ENCODE measurements at places on chromosomes 11 and 22.

DNA sequence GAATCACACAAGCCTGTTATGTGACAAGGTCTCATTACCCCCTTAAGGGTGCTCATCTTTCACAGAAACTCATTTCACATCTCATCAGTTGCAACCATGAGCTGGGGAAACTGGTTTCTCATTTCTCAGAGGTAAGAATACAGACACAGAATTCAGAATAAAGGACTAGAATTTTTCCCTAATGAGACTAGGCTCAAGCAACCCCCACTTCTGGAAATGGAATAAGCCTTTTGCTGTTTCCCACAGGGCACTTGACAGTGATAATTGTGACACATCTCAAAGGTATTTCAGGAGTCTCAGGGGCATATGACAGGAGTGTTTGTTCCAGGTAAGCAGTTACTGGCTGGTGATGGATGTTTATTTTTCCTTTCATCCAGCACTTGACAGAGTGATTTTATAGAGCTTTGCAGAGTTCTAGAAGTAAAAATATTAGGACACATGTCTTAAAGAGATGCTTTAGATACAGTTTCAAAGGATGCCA lies 112.9 kb upstream of the DDI1 start:
- no peak for DNase-seq

- DNase-seq, result no peak
Measured at GRCh38 chr22:24414523-24414922, 12.9 kb upstream of the ADORA2A start.

GRCh38 chr11:15146271-15147003 lies 31.7 kb downstream of the INSC start:
- peak; percentile 77 for DNase-seq

DNA sequence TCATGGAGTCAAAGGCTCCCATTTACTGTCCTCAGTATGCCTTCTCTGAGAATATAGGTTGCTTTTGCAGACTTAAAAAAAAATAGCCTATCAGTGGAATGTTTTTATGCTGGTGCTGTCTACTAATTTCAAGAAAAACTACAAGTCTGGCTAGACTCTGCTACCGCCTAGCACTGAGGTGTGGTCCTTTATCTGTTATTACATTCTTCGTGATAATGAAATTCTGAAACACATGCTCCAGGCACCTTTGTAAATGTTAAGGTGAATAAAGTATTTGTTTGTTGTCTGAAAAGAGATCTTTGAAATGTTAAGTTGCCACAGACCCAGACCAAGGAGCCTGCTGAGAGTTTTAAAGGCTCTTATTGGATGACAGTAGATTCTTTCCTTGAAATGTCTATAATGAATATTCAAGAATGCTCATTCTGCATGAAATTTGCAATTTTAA lies 95.3 kb downstream of the DBX1 start:
- DNase-seq, result no peak

DNA sequence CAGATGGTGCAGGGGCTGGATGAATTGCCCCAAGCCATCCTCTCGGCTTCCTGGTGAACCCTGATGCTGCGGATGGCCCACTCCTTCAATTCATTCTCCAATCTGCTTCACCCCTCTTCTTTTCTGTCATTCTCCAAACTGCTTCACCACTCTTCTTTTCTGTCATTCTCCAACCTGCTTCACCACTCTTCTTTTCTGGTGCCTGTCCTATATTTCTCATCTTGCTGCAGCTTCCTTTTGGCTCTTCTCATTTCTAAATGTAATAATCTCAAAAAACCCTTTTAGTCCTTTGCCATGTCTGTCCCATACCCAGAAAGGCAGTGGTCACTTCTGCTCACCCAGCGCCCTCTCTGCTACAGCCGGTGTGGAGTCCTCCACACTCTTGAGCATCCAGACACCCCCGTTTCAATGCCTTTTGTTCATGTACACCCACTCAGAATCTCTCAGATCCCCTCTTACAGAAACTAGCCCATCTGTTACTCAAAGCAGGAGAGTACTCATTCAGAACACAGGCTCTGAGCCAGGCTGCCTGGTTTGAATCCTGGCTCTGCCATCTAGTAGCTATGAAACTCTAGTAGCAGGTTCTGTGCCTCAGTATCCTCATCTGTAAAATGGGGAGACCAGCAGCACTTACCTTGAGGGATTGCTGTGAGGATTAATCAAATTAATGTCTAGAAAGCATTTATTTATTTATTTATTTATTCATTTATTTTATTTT lies 14.9 kb downstream of the SERPIND1 start:
- DNase-seq, result no peak

DNA sequence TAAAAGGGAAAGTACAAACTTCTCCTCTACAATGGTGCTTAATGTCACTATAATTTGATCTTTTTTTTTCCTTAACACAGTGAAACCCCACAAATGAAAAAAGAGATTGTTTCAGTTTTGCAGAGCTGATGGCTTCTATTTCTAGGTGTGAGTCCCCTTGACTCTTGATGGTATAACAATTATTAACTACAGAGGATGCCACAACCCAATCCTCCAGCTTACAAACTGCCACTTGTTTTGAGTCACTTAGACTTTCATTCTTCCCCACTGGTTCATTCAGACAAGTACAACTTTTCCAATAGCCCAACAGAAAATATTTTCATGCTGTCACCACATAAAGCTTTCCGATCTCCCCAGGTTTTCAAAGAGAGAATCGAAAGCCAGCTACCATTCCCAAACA lies 812.2 kb downstream of the LRRC4C start:
- no peak for DNase-seq

GRCh38 chr22:28798810-28799605 lies 1.4 kb downstream of the XBP1 start:
- peak; percentile 97 for DNase-seq

GRCh38 chr11:113419454-113420003 lies 31.9 kb downstream of the ANKK1 start:
- no peak for DNase-seq

DNA sequence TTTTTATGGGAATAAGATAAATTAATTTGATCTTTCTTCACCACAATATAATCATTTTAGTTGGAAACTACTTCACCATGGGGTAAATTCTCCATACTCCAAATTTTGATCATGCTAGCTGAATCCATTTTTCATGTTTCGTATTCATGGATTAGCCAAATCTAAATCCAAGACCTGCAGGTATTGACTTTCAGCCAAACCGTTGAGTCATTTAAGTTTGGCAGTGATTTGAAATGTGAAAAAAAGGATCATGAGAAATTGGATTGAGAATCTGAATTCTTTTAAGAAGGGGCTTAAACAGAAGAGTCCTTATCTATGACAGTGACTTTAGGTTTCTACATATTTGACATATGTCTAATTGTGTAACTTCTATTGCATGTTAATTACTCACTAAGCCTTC lies 5.3 kb downstream of the GAS2 start:
- no peak for DNase-seq

DNA sequence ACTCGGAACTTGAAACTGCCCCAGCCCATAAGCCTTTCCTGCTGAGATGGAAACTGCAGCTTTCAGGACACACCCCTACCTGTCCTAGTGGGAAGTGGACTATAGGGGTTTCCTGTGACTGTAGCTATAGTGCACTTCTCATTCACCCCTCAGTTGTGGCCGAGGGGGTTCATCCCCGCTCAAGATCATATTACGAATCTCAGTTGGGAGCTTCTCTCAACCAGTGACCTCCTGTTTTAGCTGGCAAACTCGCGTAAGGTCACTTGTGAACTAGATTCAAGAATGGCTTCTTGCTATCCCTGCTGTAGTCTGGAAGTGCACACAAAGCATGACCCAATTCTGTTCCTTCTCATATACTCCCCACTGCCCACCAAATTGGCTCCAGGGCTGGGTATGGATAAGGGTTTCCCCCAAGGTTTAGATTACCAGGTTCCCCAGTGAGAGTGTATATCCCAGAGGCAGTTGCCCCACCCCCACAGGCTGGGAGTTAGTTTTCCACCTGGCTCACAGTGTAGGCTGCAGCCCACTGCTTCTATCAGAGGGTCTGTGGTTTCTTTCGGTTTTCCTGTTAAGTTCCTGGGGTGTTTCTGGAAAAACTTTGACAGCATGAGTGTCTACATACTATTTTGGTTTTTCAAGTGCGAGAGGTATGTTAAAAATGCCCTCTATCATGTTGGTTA lies 812.9 kb downstream of the JRKL start:
- DNase-seq, result no peak

- DNase-seq, result no peak
Measured at GRCh38 chr11:121418625-121419114, 33.4 kb upstream of the SORL1 start.

- no peak for DNase-seq
Measured at GRCh38 chr22:23399367-23400285, 180.5 kb downstream of the IGLL1 start.

- DNase-seq, result no peak
Measured at GRCh38 chr22:18114495-18114894, 3.9 kb downstream of the TUBA8 start.

DNA sequence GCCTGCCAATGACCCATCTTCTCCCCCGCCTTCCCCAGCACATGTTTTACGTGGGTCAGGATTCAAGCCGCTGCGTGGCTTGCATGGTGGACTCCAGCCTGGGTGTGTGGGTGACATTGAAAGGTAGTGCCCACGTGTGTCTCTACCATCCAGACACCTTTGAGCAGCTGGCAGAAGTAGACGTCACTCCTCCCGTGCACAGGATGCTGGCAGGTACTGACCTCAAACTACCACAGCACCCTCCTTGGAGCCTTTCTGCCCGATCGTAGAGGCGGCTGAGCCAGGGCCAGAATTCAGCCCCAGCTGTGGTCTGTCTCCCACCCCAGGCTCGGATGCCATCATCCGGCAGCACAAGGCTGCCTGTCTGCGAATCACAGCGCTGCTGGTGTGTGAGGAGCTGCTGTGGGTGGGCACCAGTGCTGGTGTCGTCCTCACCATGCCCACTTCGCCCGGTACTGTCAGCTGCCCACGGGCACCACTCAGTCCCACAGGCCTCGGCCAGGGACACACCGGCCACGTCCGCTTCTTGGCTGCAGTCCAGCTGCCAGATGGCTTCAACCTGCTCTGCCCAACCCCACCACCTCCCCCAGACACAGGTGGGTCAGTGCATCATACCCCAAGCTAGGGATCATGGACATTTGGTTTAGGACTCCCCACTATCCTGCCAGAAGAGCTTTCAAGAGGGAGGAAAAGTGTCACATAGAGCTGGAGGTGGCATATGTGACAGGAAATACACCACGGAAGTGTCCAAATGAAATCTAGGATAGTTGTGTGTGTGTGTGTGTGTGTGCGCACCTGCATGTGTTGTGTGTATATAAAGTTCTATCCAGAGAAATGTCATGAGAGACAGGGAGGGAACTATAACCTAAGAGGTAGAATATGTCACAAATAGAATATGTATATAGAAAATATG lies 10.6 kb upstream of the RELT start:
- DNase-seq, result no peak

DNA sequence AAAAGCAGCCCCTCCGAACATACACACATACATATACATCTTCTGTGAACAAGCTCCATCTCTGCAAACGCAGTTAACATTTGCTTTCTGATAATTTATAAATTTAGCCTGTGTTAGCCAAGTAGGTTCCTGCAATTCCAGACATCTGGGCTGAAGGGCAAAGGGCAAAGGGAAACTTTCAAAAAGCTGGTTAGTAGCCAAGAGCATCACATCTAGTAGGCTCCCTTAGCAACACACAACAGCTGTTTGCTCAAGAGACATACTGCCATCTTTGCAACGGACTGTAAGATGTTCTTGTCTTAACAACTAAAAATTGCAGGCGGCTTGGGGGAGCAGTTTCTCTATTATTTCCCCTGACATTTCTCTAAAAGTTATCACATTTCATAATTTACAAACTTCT lies 134.9 kb downstream of the RBFOX2 start:
- DNase-seq, result peak; percentile 76

- DNase-seq, result peak; percentile 24
Measured at GRCh38 chr11:73359930-73360742, 16.1 kb upstream of the RELT start.

GRCh38 chr11:118061586-118062125 lies 15.2 kb upstream of the TMPRSS4 start:
- no peak for DNase-seq

- peak; percentile 62 for DNase-seq
Measured at GRCh38 chr11:19553683-19554333, 158.8 kb upstream of the NAV2 start.

DNA sequence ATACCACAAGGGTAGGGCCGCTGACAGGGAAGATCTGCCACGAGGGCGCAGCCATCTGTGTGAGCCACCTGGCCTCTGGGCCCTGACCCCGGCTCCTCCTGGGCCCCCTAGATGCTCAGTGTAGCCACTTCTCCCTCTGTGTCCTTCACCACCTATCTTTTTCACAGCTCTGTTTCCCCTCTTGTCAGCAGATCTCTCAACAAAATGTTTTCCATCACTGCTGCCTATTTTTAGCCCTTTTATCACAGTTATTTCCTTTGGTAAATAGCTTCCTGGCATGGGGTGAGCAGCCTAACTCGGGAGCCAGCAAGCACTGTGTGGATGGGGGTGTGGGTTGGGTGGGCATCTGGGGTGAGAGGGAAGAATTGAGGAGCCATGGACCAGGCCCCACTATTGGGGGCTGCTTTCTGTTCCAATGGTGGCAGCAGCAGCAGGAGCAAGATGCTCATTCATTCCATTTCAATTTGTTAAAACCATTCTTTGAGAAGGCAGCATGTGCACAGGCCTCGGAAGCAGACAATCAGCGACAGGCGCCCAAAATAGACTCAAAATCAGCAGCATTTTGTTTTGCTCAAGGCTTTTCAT lies 135.2 kb upstream of the NAV2 start:
- DNase-seq, result no peak

DNA sequence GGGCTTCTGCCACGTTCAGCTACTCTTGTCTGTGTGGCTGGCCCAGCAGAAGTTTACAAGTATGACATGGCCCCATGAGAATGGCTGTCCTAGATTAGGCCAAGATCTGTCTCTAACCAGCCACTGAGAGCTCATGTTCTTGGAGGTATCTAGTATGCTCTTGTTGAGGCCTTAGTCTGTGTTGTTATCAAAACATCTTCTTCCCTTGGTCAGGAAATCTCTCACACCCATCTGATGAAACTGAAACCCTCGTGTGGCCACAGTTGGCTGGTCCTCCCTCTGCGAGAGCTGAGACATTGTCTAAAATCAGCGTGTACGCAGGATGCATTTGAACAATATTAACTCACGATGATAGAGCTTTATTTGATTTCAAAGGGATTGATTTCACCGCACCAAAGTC lies 109.0 kb upstream of the NNMT start:
- no peak for DNase-seq

GRCh38 chr22:50192436-50193204 lies 6.9 kb downstream of the TRABD start:
- no peak for DNase-seq

DNA sequence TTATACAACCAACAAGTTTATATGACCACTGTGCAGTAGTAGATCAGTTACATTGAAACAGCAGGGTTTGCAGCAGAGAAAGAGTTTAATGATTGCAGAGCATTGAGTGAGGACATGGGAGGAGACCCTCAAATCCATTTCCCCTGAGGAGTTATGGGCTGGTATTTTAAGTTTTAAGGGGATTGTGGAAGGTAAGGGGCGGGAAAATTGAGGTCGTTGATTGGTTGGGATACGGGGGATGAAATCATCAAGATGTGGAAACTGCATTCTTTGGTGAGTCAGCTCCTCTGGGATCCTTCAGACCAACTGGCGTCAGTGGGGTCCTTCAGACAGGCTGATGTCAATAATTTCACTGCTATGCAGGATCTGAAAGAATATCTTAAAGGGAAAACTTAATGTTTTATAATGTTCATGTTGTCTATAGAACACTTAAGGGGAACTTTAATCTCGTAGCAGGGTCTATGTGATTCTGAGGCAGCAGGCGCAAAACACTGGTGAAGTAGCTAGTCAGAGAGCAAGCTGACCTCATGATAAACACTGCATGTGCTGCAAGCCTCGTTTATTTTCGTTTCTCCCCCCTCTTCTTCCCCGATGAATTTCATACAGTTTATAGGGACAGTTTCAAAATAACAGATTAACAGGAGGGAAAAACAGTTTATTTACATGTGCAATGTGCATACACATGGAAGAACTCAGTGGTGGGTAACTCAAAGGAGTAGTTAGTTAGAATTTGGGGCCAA lies 17.4 kb upstream of the BACE1-AS start:
- peak; percentile 74 for DNase-seq
